Bronchial epithelial cell (primary cell): ENCODE measurements at places on chromosomes 5 and 9.

DNA sequence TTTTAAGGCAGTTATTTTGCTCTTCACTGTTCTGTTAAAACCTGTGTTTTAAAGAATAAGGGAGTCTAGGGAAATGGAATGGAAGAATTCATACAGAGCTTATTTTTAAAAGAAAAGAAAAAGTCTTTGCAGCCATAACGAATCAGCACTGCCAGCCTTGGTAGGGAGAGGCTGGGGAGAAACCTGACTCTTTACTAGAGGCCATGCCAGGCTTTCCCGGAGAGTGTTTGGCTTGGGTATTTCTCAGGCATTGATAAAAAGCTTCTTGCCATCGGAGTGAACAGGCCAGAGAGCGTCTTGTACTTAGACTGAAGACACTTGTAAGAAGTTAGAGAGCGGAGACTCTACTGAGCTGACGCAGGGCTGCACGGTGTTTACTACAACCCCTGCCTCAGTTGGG, 72.7 kb upstream of the NFIL3 start:
- no peak for DNase-seq

DNA sequence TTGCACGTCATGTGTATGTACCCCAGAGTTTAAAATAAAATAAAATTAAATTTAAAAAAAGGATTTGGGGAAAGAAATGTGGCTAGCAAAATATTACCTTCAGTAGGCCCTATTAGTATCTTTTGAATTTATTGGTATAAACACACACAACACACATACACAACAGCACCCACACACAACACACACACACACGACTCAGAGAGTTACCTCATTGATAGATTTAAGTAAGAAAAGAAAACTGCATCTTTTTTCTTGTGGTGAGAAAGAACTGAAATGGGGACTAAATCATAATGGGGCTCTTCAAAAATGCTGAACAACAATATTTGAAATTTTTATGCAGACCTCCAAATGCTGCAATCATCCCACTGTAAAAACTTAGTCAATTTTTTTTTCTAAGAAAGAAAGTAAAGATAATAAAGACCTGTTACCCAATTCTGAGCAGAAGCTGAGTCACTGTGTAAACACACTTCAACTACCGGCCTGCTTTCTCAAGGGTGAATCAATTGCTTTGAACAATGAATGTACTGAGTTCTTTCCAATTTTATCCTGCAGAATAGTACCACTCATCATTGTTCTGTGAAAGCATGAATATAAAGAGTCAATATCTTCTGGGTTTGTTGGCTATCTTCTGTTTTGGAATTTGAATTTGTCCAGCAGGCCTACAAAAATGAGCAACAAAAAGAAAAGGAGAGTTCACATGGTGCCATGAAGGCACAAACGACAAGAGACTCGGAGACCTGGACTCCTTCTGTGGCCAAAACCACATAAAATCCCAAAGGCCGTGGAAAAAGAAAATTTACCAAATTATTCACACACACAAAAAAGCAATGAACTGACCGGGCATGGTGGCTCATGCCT, 57.9 kb upstream of the CCNG1 start:
- peak; percentile 86 for DNase-seq

DNA sequence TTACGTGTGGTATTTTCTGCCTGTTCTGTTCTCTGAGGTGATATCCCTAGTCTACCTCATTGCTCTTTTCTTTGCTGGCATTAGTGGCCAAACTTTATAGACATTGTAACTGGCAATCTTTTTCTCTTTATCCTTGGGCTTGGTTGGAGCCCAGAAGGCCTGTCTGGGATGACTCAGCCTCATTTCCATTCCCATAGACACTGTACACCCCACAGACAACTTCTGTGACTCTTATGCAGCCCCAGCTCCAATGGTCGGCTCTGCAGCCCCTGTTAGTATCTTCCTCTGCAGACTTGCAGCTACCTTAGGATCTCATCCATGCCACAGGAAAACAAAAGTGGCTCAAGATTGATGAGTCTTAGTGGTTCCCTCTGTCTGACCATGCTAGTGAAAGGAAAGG, 79.8 kb downstream of the CFAP95 start:
- peak; percentile 48 for DNase-seq

GRCh38 chr5:12668564-12668963, 764.3 kb upstream of the CTNND2 start:
- no peak for DNase-seq

- no peak for DNase-seq
Observed at GRCh38 chr5:107231191-107231590, 439.5 kb downstream of the EFNA5 start.

DNA sequence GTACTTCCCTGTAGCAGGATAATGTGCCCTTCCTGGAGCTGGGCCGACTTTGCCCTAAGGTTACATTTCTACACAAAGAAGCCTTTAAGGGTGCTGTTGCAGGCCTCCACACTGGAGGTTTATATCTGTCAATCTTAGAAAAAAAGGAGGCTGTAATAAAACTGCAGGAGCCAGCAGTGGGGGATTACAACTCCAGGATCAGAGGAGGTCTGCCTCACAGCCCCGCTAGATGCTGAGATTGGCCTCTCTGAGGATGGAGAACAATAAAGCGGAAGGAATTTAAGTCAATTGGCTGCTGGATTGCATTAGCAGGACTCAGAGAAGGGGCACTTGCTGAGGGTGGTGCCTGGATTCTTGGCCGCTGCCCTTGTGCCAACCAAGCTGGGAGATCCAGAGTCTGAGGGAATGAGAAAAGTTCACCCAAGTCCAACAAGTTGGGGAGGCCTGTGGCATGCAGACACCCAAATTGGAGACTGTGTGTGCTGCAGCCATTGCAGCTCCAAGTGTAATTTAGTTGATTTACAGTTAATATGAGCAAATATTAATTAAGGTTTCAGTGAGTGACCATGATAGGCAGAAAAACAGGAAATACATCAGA, 99.0 kb upstream of the SSBP2 start:
- no peak for DNase-seq

- DNase-seq: peak; percentile 29
Observed at GRCh38 chr5:141941307-141941706, 16.7 kb downstream of the PCDH12 start.

GRCh38 chr9:70987986-70988385, 133.4 kb downstream of the TRPM3 start:
- no peak for DNase-seq

DNA sequence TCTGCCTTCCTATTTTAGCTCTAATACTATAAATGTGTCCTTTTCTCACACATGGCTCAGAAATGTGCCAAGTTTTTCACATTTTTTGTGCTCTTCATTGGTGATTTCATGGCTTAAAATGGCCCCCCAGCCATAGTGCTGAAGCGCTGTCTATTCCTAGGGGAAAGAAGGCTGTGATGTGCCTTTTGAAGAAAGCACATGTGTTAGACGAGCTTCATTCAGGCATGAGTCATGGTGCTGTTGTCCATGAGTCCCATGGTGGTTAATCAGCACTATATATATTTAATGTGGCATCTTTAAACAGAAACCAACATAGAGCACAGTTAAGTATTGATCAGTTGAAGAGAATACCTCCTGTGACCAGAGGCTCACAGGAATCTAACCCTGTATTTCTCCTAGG, 55.8 kb downstream of the PDE8B start:
- DNase-seq: peak; percentile 13

- DNase-seq: no peak
Observed at GRCh38 chr5:140111011-140111858, 2.7 kb upstream of the PURA start.

DNA sequence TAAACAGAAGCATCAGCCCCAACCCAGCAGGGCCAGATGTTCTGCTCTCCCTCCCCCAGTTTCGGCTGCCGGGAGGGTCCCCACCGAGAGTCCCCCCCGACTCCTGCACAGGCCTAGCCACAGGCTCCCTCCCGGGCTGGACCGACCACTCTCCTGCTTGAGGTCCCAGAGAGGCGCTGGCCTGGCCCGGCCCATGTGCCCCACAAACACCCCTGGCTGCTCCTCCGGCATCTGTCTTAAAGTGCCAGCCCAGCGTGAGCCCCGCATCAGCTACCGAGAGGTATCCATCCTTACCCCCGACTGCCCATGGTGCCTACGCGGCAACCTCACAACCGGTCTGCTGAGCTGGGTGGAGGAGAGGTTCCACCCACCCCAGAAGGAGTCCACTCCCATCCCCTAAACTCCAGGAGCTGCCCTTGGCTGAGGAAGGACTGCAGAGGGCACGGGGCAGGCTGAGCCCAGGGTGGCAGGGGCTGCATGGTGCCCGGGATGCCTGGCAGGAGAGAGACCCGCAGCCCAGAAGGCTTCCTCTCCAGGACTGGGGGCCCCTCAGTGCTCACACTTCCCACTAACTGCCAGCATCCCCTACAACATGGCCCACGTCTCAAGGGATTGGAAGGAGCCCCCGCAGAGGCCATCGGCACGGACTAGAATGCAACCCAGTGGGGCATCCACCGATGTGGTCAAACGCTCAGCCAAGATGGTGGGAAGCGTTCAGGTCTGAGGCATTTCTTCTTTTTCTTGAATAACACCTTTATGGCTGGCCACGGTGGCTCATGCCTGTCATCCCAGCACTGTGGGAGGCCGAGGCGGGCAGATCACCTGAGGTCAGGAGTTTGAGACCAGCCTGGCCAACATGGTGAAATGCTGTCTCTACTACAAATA, 15.6 kb upstream of the EGFL7 start:
- no peak for DNase-seq

- peak; percentile 89 for DNase-seq
Observed at GRCh38 chr5:111641533-111642233, 115.3 kb downstream of the NREP start.

GRCh38 chr9:27719711-27720110, 146.4 kb upstream of the C9orf72 start:
- no peak for DNase-seq

- DNase-seq: no peak
Observed at GRCh38 chr9:123257276-123257675, 11.1 kb downstream of the STRBP start.

DNA sequence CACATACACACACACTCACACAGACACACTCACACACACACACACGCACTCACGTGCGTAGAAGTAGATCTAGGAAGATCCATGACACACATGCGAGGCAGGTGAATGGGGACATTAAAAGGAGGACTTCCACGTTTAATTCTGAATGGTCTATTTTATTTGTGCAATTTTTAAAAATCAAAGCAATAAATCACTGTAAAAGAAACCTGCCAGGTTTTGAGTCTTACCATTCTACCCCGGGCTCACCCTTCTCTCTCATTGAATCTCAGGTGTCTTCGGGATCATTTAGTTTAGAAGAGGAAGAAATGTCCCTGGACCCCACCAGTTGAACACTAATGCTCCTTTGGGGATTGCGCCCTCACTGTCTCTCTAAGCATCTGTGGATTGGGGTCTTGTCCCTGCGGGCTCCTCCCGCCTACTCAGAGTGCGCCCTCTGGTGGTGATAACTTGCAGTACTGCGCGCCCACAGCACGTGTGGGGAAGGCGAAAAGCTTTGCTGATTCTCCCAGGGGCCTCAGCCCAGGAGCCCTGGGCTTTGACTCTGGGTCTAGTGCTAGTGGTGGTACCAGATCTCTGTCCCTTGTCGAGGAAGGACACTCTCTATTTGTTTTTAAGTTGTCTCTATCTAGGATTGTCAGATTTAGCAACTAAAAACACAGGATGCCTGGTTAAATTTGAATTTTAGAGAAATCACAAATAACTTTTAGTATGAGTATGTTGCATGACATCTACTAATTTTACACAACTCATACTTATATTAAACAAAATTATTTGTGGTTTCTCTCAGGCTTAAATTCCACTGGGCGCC, 34.8 kb downstream of the BOD1 start:
- DNase-seq: peak; percentile 4

- DNase-seq: no peak
Observed at GRCh38 chr5:171872666-171873065, 87.0 kb downstream of the SMIM23 start.

- DNase-seq: peak; percentile 69
Observed at GRCh38 chr5:177478711-177479646, 5.5 kb upstream of the DBN1 start.

GRCh38 chr9:89996116-89996515, 391.3 kb downstream of the GADD45G start:
- DNase-seq: no peak

DNA sequence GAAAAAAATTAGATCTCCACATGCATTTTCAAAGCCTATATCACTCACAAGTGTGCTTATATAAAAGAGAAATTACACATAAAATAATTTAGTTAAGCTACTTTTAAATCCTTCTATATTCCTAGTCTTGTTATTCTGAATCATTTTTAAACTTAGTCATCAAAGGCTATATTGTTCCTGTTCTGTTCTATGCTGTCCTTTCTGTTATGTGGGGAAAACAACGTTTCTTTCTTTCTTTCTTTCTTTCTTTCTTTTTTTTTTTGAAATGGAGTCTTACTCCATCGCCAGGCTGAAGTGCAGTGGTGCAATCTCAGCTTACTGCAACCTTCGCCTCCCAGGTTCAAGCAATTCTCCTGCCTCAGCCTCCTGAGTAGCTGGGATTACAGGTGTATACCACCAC, 389.2 kb upstream of the FTMT start:
- DNase-seq: no peak

DNA sequence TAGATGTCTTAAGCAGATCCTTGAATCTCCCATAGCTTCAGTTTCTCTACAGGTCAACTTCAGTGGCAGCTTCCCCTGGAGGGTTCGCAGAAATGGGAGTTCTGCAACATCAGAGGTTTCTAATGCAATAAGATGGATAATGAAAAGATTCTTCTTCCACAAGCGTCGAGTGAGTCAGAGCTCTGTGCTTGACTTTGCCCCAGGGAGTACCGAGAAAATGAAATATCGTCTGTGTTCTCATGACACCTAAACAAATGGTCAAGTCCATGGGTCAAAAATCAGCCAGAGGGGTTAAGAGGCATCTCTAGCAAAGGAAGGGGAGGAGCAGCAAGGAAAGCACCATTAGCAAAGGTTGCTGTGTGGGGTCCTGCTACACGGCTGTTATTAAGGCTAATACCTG, 3.2 kb upstream of the ADRA1B start:
- DNase-seq: peak; percentile 72

DNA sequence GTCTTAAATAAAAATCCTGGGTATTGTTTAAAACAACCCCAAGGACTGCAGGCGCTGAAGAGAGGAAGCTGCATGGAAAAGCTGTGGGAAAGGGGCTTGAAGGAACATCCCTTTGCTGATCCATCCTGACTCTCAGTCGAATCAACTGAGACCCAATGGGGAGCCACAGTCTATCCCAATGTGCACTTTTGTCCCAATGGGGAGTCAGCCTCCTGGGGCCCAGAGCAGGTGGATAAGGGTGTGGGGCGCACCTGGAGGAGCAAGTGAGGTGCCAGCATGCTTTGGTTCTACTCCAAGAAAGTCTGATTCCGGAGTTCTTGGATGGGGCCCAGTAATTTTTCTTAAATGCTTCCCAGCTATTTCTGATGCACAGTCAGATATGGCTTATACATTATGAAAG, 118.1 kb downstream of the COL23A1 start:
- DNase-seq: no peak

- DNase-seq: no peak
Observed at GRCh38 chr5:149615976-149616375, 34.7 kb downstream of the ARHGEF37 start.

DNA sequence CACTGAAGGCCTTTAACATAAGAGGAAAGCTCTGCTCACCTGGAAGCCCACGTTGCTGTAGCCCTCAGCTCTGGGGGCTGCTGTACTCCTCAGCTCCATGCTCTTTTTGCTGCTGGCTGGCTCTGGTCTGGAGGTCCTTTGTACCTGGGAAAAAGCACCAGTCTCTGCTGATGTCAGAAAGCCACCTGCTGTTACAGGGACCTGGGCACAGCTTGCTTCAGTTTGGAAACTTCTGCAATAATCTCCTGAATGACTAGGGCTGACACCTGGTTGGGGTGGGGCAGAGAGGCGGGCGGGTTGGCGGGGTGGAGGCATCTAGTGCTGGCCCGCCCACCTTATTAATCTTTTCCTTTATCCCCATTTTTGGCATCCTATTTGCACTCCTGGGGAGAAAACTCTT, at the start of gene SLC28A3:
Gene SLC28A3, minus strand, starts transcription at position 224 of the 400 bp plus-strand sequence. Its CDS starts 125 bp downstream, at position 99.
- DNase-seq: peak; percentile 35

GRCh38 chr9:87718852-87719612, 6.9 kb upstream of the CTSL start:
- DNase-seq: no peak
